ENCODE measurements at places on chromosomes 6 and 20.

GRCh38 chr6:75283907-75284631 is 523 bp downstream of the TMEM30A start:
- no peak for DNase-seq

- no peak for DNase-seq
These were observed 158.3 kb downstream of the EYA4 start for GRCh38 chr6:133399426-133399825.

- no peak for DNase-seq
These were observed 29.7 kb upstream of the TMX4 start for GRCh38 chr20:8049310-8049709.

GRCh38 chr20:47183367-47183766 is 173.1 kb downstream of the ZMYND8 start:
- no peak for DNase-seq

DNA sequence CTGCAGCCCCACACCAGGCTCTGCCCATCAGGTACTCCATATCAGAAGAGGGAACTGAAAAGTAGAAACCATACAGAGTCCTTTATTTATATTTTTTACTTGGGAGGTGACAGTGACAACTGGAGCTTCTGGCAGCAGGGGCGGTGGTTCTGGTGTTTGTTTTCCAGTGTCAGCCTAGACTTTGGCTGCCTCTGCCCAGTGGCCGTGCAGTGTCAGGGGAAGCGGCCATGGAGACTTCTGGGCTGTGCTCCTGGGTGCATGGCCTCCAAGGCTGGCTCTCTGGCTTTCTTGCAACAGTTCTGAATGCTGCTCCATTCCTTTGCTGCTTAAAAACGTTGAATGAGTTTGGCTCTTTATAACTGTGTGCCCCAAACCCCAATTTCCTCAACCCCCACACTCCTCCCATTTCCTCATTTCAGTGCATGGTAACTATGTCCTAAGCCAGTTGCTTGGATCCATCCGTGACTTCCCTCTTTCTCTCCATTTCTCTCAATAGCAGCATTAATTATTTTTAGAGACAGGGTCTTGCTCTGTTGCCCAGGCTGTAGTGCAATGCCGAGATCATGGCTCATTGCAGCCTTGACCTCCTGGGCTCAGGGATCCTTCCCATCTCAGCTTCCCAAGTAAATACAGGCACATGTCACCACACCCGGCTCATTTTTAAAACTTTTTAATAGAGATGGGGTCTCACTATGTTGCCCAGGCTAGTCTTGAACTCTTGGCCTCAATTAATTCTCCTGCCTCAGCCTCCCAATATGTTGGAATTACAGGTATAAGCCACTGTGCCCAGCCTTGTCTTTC is 141.1 kb upstream of the SGK1 start:
- DNase-seq, result no peak

- peak; percentile 72 for DNase-seq
These were observed 77.7 kb downstream of the ELOVL4 start for GRCh38 chr6:79869600-79870084.

- peak; percentile 67 for DNase-seq
These were observed 1.3 kb upstream of the LRRC1 start for GRCh38 chr6:53793318-53794136.

- DNase-seq, result peak; percentile 36
These were observed 8.3 kb downstream of the PI16 start for GRCh38 chr6:36962874-36963273.

DNA sequence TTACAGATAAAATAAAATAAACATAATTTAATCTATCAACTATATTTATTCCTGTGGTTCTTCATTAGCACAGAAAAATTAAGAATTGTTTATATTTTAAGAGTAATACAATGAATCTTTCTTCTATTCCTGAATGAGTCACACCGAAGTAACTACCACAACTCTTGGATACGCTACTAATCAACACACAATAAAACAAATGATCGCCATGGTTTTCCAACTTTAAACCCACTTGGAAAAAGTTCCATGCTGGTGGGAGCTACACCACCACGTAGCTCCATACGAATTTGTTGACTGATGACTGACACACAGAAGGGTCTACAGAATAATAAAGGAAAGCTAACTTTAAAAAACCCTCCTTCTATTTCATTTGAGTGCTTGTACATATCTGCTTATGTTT is 135.8 kb upstream of the NEDD9 start:
- no peak for DNase-seq

- DNase-seq, result no peak
These were observed 488.3 kb downstream of the CDKAL1 start for GRCh38 chr6:21022343-21023107.

GRCh38 chr20:2708073-2708415 is 15.5 kb downstream of the EBF4 start:
- DNase-seq, result no peak

- no peak for DNase-seq
These were observed 191.2 kb upstream of the RREB1 start for GRCh38 chr6:6916598-6916997.

GRCh38 chr6:89692256-89692655 is 53.7 kb upstream of the LYRM2 start:
- no peak for DNase-seq

DNA sequence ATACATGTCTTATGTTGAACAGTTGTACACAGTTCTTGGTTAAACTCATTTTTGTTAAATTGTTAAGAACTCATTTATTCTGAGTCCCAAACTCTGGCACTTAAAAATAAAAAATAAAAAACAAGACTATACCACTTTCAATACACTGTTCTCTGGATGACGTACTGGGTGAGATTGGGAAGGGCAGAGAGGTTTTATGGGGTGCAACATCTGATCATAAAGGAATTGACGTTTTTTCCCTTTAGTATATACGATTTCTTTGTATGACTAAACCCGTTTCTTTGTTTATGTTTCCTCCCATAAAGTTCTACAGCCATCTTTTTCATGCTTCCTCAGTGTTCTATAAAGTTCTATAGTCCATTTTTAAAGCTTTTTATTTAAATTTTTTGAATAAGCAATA is 69.1 kb downstream of the TRMT11 start:
- DNase-seq, result no peak

DNA sequence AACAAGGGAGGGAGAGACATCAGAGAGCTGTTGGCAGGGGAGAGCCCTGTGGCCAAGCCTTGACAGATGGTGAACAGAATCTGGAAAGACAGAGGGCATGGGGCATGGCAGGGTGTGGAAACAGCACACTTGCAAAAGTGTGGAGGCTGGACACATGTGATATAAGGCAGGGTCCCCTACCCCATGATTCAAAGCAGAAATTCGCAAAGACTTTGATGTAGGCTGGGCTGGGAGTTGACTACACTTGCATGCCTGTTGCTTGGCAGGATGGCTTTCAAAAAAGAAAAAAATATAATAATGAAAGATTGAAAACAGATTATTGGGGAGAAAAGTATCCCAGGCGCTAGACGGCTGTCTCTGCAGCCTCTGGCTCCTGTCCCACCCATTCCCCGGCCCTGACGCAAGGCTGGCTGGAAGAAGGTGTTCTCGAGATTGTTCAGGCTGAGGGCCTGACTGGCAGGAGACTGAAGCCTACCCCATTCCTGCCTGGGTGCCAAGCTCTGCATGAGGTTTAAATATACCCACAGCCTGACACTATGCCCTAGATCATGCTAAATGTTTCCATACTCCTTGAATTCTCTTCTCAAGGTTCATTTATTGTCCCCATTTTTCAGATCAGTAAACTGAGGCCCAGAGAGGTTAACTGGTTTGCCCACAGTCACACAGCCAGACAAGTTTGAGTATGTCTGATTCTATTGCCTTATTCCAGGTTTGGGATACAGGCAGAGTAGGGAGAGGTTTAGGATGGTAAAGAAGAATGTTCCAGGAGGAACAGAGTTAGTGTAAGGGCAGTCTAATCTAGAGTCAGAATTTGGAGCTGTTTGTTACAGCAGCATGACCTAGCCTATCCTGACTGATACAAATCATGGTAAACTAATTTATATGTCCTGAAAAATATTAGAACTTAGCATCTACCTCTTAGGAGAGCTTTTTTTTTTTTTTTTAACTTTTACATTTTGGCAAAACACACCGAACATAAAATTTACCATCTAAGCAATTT is 23.4 kb upstream of the CCN5 start:
- no peak for DNase-seq

GRCh38 chr6:18931086-18931485 is 543.9 kb downstream of the RNF144B start:
- DNase-seq, result no peak

- DNase-seq, result no peak
These were observed 985 bp downstream of the ZBP1 start for GRCh38 chr20:57619051-57619831.

GRCh38 chr20:57900226-57900905 is 190.6 kb upstream of the PMEPA1 start:
- no peak for DNase-seq

- DNase-seq, result peak; percentile 86
These were observed 1.1 kb downstream of the SPAG4 start for GRCh38 chr20:35616465-35617396.

- no peak for DNase-seq
These were observed 48.4 kb upstream of the DSN1 start for GRCh38 chr20:36821964-36822437.

DNA sequence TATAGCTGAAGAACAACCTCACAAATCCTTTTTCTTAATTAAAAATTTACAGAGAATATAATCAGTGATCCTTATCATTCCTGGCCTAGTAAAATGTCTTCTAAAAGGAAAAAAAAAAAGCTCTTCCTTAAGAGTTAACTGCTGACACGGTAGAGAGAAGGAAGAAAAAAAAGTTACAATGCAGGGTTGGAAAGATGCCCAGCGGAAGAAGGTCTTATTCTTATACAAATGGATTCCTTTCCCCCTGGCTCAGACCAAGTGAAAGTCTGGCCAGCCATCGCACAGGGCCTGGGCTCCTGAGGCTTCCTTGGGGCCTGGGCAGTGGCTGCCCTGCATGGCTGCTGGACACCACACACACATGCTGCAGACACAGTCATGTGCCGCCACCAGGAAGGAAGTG is 688.6 kb downstream of the TENT5A start:
- no peak for DNase-seq

GRCh38 chr6:95280686-95281273 is 296.6 kb upstream of the MANEA start:
- no peak for DNase-seq

DNA sequence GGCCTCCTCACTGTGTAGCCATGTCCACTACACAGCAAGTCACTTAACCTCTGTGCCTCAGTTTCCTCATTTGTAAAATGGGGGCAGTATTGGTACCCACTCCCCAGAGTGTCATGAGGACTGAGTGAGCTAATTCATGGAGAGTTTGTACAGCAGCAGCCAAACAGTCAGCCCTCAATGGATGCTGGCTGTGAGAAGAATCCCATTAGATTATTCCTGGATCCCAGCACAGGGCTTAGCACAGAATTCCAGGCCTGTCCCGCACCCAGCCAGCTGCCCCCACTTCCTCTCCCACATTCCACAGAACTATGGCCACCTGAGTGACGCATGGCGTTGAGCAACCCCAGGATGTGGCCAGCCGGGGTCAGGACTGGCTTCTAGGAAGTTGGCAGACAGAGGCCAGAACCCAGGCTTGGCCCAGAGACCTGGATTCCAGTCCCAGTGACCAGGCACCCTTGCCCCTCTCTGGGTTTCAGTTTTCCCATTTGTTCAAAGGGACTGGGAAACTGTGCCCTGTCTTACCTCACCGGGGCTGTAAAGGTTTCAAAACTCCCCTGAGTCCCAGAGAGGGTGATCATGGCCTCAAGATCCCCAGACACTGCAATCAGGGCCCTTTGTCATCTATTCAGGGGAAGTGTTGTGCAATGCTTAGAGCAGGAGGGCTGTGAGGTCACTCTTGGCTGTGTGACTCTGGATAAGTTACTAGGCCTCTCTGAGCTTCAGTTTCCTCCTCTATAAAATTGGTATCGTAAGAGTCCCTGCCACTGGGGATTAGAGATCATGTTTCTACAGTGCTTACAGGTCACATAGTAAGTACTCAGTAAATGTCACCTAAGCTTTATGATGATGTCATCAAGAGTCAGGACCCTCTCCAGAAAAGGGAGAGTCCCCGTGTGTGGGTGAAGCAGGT is 3.0 kb upstream of the TGM2 start:
- peak; percentile 91 for DNase-seq

- peak; percentile 83 for DNase-seq
These were observed 131.8 kb downstream of the SLC23A2 start for GRCh38 chr20:4869290-4870193.

DNA sequence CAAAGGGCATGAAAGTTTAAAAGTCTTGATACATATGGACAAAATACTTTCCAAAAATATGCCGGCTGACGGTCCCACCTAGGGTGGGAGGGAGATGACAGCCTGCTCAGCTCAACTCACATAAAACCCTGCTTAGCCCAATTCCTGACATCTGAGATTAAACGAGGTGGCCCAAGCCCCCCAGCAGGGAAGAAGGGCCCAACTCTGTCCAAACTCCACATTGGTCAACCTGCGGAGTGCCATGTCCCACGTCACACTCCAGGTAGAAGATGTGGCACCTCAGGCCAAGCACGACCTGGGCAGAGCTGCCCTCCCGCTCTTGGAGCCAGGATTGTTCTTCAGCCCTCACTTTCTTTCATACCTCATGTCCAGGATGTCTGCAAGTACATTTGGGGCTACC is 48.2 kb downstream of the FGD2 start:
- no peak for DNase-seq

- DNase-seq, result peak; percentile 64
These were observed 815.5 kb upstream of the SLC35B3 start for GRCh38 chr6:9250852-9251251.

GRCh38 chr20:32359633-32360332 is 1.7 kb downstream of the ASXL1 start:
- DNase-seq, result no peak

Measured in A549 (cell line).